ENCODE measurements at places on chromosomes 12 and 14.

DNA sequence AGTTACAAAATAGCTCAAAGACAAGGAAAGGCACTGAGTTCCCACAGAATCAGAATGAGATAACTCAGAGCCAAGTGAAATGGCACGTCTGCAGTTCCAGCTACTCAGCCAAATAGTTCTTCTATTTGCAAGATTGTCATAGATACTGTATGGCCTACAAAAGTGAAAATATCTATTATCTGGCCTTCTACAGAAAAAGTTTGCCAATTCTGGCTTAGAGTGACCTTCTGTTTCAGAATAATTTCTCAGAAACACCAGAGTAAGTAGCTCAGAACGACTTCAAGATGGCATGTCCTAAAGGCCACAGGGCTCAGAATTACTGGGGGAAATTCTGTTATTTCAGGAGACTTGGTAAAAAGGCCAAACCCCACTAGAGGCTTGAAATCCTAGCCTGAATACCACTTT, 10.7 kb upstream of the RTRAF start:
- DNase-seq = no peak

GRCh38 chr12:26277506-26278246, 82.3 kb downstream of the SSPN start:
- peak; percentile 15 for DNase-seq

GRCh38 chr14:38994731-38995130, 108.3 kb downstream of the SEC23A start:
- no peak for DNase-seq

GRCh38 chr12:17778242-17778641, 311.8 kb downstream of the RERGL start:
- DNase-seq = no peak

GRCh38 chr14:74763803-74764531, 851 bp downstream of the YLPM1 start:
- DNase-seq = peak; percentile 30

DNA sequence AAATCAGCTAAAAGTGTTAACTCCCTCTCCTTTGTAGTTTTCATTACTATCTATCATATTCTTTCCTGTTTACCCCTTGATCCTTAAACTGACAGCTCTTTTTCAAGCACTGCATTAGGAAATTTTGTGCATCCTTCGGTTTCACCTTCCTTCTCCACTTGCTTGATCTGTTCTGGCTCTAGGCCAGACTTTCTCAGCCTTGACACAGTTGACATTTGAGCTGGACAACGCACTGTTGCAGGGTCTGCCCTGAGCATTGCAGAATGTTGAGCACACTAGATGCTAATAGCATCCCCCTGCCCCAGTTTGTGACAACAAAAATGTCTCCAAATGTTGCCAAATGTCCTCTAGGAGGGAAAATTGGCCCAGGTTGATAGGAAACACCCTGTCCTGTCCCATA, 75.4 kb upstream of the KCNJ8 start:
- DNase-seq = no peak

DNA sequence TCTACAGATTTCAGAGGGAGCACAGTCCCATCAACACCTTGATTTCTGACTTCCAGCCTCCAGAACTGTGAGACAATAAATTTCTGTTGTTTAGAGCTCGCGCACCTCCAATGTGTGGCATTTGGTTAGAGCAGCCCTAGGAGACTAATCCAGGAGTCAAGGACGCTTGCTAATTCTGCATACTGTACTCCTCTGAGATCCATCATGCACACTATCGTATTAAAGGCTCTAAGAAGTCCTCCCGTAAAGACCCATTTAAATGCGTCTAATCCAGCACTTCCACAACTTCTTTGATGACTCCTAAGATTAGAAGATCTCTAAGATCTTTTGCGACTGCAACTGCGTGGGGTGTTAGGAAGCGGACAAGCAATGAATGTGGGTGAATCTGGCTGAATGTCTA, 30.4 kb downstream of the MAP1LC3B2 start:
- DNase-seq = no peak

- DNase-seq = no peak
These were observed 8.5 kb upstream of the AMN1 start for GRCh38 chr12:31737345-31737744.

Data from activated CD4-positive, alpha-beta T cell treated with anti-CD3 and anti-CD28 coated beads, Interleukin-2, amount 50 U/mL, for 16 hours (primary cell).